ENCODE measurements at places on chromosomes 5 and 9. TPM values are rescaled to one million over a fixed set of nuclear protein-coding genes. Genes with fewer than 3 reads are reported as not detected.

DNA sequence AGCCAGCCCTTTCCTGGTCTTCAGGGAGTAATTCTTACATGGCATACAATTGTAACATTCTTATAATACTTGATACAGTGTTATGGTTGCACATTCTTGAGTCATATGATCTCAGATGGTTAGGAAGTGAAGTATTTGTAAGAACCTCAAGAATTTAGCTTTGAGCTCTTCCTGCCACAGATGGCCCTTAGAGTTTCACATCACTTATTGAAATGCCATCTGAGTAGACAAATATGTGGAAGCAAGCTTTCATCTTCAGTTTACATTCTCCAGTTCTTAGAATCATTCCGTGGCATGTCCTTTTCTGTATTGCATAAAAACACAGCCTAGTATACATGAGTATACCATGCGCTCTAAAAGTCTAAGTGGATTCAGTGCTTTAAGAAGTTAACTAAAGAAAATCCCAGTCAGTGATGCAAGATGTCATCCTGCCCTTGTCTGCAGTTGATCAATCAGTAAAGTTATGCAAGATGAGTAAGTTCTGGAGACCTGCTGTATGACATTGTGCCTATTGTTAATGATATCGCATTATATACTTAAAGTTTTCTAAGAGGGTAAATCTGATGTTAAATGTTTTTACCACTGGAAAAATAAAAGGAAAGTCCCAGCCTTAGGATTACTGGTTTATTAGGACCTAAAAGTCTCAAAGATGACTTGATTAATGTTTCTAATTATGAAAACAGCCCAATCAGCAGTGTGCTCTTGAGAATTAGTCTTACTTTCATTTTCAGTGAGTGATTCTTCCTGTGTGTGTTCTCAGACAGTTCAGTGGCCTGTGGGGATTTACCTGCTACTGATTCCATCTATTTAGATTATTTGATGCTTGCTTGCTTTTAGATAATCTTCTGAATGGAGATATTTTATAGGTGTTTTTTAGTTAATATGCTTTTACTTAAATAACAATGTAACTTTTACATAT is 29.4 kb downstream of the RHOBTB3 start:
- H3K36me3 ChIP-seq: no peaks in the 10 kb centered on the region
- no peak overlapping the region for H3K27ac ChIP-seq
- no peak overlapping the region for H3K4me3 ChIP-seq
- no peaks in the 10 kb centered on the region for H3K27me3 ChIP-seq
- DNase-seq: no peak

Gene RORB
- 6.5 TPM for total RNA-seq

DNA sequence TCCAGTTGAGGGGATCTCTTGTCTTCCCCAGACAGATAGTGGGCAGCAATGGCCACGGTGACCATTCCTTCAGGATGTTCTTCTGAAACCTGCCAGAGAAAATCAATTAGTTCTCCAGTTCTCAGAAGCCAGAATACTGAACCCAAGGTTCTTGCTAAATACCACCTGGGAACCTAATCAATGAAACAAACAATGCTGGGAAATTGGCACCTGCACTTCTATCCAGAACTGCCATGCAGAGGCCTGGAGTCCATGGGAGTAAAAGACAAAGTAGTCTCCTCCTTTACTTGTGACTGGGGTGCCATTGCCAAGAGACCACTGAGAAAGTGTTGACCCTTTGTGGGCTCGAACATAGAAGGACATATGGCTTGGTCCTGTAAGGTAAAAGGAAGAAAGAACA is 45.7 kb downstream of the ERMP1 start:
- no peaks in the 10 kb centered on the region for H3K27me3 ChIP-seq
- DNase-seq: no peak
- no peak overlapping the region for H3K4me3 ChIP-seq
- no peak overlapping the region for H3K27ac ChIP-seq
- peaks cover 11% of the 10 kb centered on the region for H3K36me3 ChIP-seq

- H3K36me3 ChIP-seq: peaks cover 24% of the 10 kb centered on the region
- no peak for DNase-seq
- peak overlapping the region; percentile 85 for H3K4me3 ChIP-seq
- no peaks in the 10 kb centered on the region for H3K27me3 ChIP-seq
- H3K4me1 ChIP-seq: no peaks in the 10 kb centered on the region
Measured at GRCh38 chr5:27472871-27473270, 434.5 kb upstream of the CDH9 start.

Gene FAM163B
- 0.38 TPM for total RNA-seq

Gene PRPF4
- total RNA-seq: 36.8 TPM
